AG10803 (cell line): ENCODE measurements at places on chromosomes 12 and 14.

DNA sequence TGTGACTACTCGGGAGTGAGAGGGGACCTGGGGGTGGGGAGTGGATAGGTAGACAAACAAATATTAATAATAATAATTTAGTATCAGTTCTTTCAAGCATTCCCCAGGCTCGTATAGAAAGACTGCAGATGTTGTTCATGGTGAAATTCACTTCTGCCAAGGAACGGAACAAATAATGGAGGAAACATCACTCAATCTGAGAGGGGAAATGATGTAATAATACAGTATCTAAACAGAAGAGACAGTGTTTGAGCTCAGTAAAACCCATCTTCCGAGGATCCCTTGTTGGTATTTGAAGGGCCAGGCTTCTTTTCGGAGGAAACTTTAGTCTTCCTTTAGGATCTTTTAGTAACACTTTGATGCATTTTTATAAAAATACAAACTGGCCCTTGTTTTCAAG lies 114.2 kb downstream of the KCNK10 start:
- DNase-seq = no peak

GRCh38 chr14:90809530-90810312 lies 6.5 kb downstream of the TTC7B start:
- DNase-seq = no peak

GRCh38 chr12:77754086-77754485 lies 76.6 kb upstream of the NAV3 start:
- no peak for DNase-seq

DNA sequence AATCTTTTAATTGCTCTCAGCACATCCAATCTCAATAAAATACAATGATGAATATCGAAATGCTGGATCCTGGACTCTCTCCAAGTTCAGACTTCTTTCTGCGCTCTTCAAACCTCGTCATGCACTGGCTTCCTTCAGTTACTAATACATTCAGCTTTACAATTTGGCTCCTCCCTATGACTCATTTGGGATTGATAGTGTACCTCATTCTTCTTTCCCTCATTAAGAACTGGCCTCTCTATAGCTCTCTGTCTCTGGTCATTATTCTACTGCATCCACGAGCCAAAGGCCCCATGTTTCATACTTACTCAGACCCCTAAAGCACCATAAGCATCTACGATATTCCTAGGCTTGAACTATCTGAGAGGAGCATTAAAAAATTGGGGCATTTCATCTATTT lies 4.9 kb downstream of the TSPAN8 start:
- no peak for DNase-seq

DNA sequence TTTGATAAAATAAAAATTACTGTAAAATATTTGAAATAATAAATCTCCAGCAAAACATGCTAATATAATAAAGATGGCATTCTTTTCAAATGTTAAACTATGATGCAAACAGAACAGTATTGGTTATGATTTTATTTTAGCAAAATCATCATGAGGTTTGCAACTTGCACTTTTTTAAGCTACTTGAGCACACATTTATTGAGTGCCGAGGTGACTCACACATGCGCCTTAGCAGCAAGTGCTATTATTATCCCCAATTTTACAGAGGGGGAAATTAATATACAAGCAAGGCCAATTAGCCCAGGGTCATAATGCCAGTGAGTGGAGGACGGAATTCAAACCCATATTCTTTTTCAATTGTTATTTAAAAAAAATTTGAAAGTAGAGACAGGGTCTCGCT lies 7.3 kb downstream of the DYRK4 start:
- DNase-seq = no peak

DNA sequence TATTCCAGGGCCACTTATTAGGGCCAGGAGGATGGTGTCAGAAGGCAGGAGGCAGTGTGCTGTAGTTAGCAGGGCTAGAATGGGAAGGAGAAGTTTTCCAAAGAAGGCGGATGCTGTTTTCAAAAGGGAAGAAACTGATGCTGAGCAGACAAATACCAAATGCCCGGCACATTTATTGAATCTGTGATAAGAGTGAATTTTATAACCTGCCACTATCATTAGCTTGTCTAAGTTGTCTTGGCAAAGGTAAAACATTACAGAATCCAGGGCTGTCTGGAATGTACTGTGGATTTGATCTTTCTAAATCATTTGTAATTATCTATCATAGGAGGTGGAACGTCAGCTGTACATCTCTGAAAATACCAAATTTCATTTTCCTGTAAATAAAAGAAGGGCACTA lies 40.8 kb downstream of the NDUFA12 start:
- no peak for DNase-seq

GRCh38 chr12:117571321-117571720 lies 209.9 kb upstream of the NOS1 start:
- DNase-seq = no peak

GRCh38 chr12:110289044-110289710 lies 8.1 kb downstream of the ATP2A2 start:
- DNase-seq = no peak

- DNase-seq = no peak
Observed at GRCh38 chr12:56634242-56634836, 4.2 kb upstream of the BAZ2A start.
